Nucleus accumbens (tissue), 56 donors: ENCODE measurements at places on chromosomes 16 and 17.

DNA sequence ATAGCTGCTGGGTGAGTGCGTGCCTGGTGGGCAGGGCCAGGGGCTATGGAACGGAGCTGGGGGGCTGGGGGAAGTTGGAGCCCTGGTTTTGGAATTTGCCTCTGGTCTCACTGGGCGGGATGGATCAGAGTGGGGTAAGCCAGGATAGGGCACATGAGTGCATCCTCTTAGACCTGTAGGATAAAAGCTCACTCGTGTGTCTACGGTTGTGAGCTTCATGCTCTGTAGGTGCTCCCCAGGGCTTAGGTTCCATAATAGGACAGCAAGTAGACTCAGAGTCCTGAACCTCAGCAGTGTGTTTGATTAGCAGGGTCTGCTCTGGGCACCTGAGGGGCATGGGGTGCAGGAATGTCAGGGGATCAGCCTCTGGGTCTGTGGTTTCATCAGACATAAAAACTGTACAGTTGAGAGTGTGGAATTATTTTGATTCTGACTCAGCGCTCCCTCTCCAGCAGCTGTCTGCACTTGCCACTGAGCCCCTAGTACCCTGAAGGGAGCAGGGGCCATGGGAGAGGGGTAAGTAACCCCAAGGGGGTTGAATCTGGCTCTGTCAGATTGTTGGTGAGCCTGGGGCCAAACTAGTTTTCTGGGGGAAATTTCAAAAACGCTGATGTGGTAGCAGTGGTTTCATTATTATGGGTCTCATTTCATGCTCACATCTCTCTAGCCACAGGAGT, 84.2 kb upstream of the LGALS9 start:
- DNase-seq: no peak

GRCh38 chr16:77744141-77744540, 21.8 kb downstream of the NUDT7 start:
- DNase-seq: no peak

DNA sequence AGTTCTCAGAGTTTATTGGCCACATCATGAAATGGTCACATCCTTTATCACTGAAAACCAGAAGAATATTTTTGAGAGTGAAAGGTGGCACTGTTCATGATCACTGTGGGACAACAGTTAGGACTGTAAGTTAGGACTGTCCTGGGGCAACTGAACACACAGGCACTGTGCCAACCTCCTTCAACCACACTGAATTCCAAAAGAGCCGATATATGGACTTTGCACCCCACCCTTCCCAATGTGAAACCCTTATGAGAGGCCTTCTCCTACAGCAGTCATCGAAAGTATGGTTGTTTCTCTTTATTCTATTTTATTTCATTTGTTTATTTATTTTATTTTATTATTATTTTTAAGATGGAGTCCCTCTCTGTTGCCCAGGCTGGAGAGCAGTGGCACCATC, 353.5 kb downstream of the TOX3 start:
- no peak for DNase-seq

- no peak for DNase-seq
Measured at GRCh38 chr17:72191356-72191755, 70.5 kb downstream of the SOX9 start.

DNA sequence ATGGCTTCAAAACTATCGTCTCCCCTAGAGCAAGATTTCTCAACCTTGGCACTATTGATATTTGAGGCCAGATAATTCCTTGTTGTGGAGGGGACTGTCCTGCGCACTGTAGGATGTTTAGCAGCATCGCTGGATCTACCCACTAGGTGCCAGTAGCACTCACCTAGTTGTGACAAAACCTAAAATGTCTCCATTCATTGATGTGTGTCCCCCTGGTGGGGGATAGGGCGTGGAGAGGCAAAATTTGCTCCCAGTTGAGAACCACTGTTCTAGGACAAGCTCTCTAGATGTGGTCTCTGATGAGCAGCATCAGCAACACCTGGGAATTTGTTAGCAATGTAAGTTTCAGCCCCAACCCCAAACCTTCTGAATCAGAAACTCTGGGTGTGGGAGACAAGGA, 259.0 kb downstream of the XYLT1 start:
- DNase-seq: no peak

- DNase-seq: no peak
Measured at GRCh38 chr17:282000-282911, 70.4 kb downstream of the RPH3AL start.
